ENCODE measurements at places on chromosomes 4 and X. TPM values are rescaled to one million over a fixed set of nuclear protein-coding genes. Genes with fewer than 3 reads are reported as not detected.

ATP11C gene
- total RNA-seq = 14.6 TPM

MGAT4D gene
- not detected for total RNA-seq

DNA sequence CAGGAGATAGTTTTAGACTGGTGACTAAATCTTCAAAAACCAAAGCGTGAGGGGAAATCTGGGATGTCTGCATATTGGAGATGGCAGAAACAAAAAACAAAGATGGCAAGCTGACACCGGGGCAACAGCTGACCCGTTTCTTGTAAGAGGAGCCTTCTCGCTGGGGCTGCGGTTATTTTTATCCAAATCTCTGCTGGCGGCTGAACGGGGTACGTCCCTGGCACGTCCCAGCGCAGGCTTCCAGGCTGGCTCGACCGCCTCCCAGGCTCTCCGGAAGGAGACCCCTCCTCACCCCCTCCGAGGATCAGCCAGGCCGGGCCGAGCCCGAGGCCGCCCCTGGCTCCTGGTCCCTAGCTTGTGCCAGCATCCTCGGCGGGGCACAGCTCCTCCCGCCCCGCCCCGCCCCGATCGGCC is 403 bp downstream of the SGCB start:
- no peak overlapping the region for H3K4me3 ChIP-seq
- no peaks in the 10 kb centered on the region for H3K4me1 ChIP-seq
- peak; percentile 31 for DNase-seq
- peak overlapping the region; percentile 58 for H3K27ac ChIP-seq
- H3K36me3 ChIP-seq = no peaks in the 10 kb centered on the region

HTRA3 gene
- 3.6 TPM for total RNA-seq

DNA sequence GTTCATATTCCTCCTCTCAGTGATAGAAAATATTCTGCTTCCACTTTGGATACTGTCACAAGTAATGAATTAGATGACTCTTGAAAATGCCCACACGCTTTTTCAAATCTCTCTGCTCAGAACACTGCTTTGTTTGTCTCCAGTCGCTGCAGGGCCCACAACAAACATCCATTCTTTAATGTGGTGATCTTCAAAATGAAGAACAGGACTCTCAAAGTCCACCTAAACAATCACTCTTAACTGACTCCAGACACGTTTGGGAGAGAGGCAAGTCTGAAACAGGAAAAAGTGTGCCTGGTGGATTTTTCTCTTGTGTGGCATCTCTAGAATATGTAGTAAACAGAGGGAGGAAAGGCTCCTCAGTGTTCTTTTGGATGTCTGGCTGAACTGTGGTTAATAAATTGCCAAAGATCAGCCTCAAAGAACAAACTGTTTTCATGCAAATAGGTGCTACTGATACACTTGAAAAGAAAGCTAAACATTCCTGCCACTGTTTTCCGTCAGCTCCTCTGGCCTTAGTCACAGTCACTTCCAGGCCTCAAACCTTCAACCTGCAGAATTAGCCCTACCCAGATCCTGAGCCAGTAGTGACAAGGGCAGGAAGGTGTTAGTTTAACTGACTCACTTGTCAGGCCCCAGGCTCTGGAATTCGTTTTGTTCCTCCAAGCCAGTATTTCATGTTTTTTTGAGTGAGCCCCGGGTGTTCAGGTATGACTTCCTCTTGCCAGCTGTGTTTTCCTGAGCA is 259.6 kb upstream of the GPC4 start:
- peaks cover 2% of the 10 kb centered on the region for H3K27me3 ChIP-seq
- H3K27ac ChIP-seq = no peak overlapping the region
- no peaks in the 10 kb centered on the region for H3K4me1 ChIP-seq
- no peaks in the 10 kb centered on the region for H3K36me3 ChIP-seq
- H3K4me3 ChIP-seq = no peak overlapping the region

DNA sequence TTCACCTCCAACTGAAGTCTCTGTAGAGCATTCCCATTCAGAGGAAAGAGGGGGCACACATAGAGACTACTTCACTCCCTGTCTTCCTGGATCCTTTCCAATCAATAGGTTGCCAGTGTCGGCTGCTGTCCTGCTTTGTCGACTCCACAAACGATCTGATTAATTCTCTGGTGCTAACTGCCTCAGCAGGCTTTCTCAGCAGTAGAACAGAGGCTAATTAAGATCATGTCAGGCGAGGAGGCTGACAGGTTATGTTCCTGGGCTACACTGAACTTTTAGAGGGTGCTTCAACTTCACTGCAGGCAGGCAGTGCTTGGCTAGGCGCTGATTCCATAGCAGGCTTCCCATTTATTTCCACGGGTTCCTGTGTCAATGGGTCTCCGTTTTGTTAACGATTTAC is 79.2 kb downstream of the GRIA3 start:
- H3K36me3 ChIP-seq = no peaks in the 10 kb centered on the region
- H3K27me3 ChIP-seq = no peaks in the 10 kb centered on the region
- DNase-seq = no peak

DNA sequence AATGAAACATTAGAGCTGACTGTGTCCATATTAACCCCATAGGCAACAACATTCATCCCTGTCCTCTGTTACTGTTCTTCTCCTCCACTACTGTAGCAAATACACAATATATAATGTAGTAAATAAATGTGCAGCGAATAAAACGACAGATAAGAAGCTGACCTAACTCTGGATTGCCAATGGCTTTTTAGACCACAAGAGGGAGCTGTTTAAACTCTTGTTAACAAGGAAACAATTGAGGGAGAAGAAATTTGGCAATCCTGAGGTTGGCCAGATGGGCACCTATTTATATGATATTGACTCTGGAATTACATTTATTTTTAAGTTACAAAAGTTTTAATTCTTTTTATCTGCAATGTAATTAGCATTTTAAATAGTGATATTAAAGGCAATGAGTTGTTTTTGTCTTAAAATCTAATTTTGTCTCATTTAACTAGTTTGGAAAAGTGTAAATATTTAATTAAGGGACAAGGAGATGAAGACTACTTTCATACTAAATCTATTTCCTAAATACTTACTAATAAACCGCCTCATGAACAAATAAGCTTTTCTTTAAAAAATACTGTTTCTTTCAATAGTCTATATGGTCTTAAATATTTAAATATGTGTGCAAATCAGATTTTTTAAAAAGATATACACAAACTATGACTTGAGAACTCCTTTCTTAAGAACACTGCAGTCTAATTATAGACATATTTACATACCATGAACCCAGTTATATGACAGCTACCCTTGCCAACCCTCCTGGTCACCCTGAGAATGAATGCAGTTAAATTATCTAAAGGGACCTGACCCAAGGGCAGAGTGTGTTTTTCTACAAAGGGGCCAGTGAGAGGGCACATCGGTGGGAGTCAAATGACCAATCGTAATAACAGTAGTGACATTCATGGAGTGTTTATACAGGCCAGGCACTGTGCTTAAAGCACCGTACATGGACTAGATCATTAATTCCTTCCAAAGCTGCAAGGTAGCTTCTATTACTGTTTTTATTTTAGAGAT is 52.9 kb upstream of the HPF1 start:
- no peaks in the 10 kb centered on the region for H3K4me1 ChIP-seq
- H3K36me3 ChIP-seq = no peaks in the 10 kb centered on the region
- no peak overlapping the region for H3K27ac ChIP-seq
- no peak overlapping the region for H3K4me3 ChIP-seq

GPR173 gene
- 5.0 TPM for total RNA-seq

GRCh38 chr4:175419236-175419718 is 392.8 kb downstream of the GPM6A start:
- no peak for DNase-seq
- no peak overlapping the region for H3K4me3 ChIP-seq
- H3K36me3 ChIP-seq = no peaks in the 10 kb centered on the region

- DNase-seq = no peak
- no peak overlapping the region for H3K4me3 ChIP-seq
- H3K27me3 ChIP-seq = peaks cover 21% of the 10 kb centered on the region
- H3K36me3 ChIP-seq = no peaks in the 10 kb centered on the region
Observed at GRCh38 chr4:6475492-6476020, 3.1 kb upstream of the PPP2R2C start.

GRCh38 chr4:13203101-13203500 is 281.0 kb downstream of the RAB28 start:
- no peak for DNase-seq
- no peak overlapping the region for H3K4me3 ChIP-seq
- no peaks in the 10 kb centered on the region for H3K4me1 ChIP-seq
- no peaks in the 10 kb centered on the region for H3K36me3 ChIP-seq
- H3K27me3 ChIP-seq = no peaks in the 10 kb centered on the region

SPIN4 gene
- total RNA-seq = 0.54 TPM

GRCh38 chrX:17020356-17020755 is 73.9 kb downstream of the REPS2 start:
- H3K4me1 ChIP-seq = no peaks in the 10 kb centered on the region
- no peaks in the 10 kb centered on the region for H3K27me3 ChIP-seq
- H3K4me3 ChIP-seq = no peak overlapping the region
- peak; percentile 57 for DNase-seq
- no peaks in the 10 kb centered on the region for H3K36me3 ChIP-seq
- H3K27ac ChIP-seq = no peak overlapping the region

FAM149A gene
- total RNA-seq = 3.0 TPM

DNA sequence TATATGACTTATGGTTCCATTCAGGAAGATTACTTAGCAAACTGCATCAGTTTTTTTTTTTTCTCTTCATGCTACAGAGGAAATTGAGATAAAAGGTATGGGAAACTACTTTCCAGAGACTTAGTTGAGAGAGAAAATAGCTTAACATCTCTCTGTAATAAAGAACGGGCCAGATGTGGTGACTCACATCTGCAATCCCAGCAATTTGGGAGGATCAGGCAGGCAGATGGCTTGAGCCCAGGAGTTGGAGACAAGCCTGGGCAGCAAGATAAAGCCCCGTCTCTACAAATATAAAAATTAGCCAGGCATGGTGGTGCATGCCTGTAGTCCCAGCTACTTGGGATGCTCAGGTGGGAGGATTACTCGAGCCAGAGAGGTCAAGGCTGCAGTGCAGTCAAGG is 271.2 kb upstream of the TENM3 start:
- H3K4me1 ChIP-seq = no peaks in the 10 kb centered on the region
- DNase-seq = no peak
- H3K27me3 ChIP-seq = no peaks in the 10 kb centered on the region
- H3K36me3 ChIP-seq = no peaks in the 10 kb centered on the region

GRCh38 chr4:140102421-140102820 is 51.6 kb downstream of the MAML3 start:
- no peaks in the 10 kb centered on the region for H3K36me3 ChIP-seq
- no peak overlapping the region for H3K27ac ChIP-seq
- DNase-seq = no peak
- H3K4me3 ChIP-seq = no peak overlapping the region

DNA sequence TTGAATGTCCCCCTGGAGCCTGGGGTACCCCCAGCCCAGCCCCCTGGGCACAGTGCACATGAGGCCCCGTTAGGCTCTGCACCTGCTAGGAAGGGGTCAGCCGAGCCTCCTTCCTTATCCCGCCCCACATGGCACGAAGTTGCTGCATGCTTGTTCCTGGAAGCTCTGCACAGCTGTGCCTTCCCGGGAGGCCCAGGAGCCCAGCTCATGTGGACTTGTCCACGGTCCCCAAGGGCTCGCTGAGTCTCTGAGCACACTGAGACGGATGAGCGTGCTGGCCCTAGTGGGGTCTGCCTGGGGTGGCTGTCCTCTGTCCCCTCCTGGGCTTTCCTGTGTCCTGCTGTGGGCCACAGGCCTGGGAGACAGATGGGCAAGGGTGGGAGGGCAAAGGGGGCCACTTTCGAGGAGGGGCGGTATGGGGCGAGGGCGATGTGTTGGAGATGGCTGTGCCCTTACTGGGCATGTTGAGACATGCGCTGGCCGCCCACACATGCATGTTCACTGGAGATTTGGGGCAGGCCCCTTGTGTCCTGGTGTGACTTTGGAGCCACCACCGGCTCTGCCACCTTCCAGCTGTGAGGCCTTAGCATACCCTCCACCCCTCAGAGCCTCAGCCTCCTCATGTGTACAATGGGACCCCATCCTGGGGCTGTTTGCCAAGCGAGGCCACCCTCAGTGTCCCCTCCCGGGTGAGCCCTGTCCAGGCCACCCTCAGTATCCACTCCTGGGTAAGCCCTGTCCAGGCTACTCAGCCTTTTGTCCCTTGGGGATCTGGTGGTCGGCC is 237.6 kb downstream of the AFAP1 start:
- no peaks in the 10 kb centered on the region for H3K4me1 ChIP-seq
- no peaks in the 10 kb centered on the region for H3K36me3 ChIP-seq
- H3K27me3 ChIP-seq = no peaks in the 10 kb centered on the region

DNA sequence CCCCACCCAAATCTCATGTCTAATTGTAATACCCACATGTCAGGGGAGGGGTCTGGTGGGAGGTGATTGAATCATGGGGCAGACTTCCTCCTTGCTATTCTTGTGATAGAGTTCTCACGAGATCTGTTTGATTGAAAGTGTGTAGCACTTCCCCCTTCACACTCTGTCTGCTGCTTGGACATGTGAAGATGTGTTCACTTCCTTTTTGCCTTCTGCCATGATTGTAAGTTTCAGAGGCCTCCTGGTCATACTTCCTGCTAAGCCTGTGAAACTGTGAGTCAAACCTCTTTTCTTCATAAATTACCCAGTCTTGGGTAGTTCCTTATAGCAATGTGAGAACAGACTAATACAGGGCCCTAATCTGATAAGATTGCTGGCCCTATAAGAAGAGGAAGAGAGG is 1514.8 kb downstream of the RPA4 start:
- H3K27ac ChIP-seq = no peak overlapping the region
- H3K27me3 ChIP-seq = no peaks in the 10 kb centered on the region
- H3K4me3 ChIP-seq = no peak overlapping the region
- H3K36me3 ChIP-seq = no peaks in the 10 kb centered on the region
